ENCODE measurements at places on chromosomes 7 and 10.

DNA sequence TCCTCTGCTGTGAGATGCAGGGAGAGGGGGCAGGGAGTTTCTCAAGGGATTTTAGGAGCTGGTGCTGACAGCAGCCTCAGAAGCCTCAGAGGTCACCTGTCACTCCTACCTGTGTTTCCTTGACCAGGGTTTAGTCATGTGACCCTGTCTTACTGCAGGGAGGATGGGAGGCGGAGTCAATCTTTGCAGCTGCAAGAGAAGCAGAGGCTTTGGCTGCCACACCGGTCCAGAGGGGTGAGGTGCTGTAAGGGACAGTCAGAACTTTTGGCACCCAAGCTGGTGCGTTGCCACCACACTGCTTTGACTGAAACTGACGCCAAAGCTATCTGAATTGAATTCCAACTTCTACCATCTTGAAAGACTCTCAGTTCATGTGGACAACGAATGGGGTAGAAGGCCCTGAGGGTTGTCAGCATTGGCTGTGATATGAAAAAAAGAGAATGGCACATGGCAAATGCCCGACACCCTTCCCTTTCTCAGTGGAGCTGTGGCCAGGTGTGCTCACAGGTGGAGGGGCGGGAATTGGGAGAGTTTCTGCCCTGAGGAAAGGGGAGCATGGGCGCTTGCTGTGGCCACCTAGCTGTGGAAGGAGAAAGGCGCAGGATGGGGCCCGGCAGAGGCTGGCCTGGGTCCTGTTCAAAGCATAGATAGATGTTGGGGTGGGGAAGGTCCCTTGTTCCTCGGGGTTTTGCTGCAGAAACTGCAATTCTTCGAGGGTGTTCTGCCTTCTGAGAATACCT is 69.3 kb downstream of the ARHGAP22 start:
- no peak for DNase-seq

DNA sequence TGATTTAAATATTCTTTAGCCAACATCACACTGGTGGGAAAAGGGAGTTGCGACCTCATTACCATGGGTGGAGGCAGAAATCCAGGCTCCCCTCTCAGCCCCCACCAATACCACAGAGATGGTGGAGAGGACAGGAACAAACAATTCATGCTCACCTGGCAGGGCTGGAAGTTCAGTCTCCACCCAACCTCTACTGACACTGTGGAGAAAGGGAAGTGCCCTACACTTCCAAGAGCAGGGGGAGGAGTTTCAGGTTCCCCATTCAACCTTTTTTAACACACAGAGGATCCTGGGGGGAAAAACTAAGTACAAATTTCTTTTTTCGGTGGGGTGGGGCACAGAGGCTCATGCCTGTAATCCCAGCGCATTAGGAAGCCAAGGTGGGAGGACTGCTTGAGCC is 210.1 kb upstream of the KCTD7 start:
- no peak for DNase-seq

DNA sequence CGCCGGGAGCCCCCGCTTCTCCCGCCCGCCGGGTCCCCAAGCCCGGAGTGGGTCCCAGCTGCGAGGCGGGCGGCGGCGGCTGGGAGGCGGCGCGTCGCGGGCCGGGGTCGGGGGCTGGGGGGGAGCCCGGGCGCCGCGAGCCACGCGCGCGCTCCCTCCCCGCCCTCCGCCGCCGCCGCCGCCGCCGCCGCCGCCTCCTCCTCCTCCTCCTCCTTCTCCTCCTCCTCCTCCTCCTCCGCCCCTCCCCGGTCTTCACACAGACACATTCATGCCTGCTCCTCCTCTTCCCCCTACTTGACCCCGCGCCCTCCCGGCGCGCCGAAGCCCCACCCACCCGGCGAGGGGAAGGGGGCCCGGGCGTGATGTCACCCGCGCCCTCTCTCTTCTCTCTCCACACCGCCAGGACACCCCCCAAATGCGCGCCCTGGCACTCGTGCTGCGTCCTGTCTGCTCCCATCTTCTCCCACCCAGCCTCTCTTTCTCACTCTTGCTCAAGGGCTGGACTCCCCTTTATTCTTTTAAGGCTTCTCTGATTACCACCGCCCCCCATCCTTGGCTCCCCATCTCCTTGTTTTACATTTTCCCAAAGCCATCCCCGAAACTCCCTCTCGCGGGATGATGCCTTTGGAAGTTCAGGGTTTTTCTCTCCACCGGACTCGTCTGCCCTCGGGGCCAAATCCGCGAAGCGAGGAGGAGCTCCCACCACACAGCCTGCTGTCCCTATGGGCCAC is 967 bp upstream of the GLI3 start:
- no peak for DNase-seq

DNA sequence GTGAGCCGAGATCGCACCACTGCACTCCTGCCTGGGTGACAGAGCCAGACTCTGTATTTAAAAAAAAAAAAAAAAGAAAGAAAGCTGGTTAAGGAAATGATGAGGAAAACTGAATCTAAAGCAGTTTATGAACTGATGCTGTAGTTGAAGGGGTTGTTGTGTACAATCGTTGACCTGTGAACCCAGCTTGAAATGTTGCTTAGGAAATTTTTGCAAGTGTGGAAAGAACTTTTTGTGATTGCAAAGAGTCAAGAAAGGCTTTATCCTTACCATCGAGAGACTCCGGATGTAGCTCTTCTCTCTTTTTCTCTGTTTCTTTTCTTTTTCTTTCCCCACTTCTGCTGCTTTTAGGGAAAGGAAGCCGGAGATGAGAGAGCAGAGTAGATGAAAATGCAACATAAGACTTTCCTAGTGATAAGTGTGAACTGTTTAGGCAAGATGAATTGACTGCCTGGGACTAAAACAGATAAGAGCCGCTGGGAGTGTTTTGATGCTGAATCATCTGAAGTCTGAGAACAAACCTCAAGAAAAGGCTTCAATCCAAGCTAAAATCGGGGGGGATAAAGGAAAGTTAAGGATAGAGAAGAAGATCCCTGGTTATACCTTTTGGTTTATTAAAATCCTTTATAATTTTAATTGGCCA is 69.0 kb downstream of the TAF3 start:
- DNase-seq: no peak

- DNase-seq: no peak
These were observed 7.4 kb downstream of the ADCYAP1R1 start for GRCh38 chr7:31059551-31059950.

- DNase-seq: no peak
These were observed 53.5 kb downstream of the VOPP1 start for GRCh38 chr7:55518836-55519235.

DNA sequence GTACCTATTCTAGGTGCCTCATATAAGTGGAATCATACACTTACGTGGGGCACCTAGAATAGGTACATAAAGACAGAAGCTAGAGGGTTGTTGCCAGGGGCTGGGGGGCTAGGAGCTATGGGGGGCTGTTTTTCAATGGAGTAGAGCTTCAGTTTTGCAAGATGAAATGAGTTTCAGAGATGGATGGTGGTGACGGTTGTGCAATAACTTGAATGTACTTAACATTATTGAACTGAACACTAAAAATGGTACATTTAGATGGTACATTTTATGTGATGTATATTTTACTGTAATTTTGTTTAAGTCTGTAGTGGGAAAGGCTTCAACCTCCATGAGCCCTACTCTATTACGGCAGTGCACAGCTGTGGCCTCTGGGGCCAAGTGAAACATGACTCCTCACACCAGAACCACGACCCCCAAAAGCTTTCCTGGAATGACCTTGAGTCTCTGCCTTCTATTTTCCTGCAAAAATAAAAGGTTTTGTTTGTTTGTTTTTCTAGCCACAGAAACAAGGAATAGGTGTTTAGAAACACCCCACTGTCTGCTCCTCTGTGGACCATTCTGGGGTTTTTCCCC is 147.3 kb upstream of the PLXNA4 start:
- DNase-seq: no peak

DNA sequence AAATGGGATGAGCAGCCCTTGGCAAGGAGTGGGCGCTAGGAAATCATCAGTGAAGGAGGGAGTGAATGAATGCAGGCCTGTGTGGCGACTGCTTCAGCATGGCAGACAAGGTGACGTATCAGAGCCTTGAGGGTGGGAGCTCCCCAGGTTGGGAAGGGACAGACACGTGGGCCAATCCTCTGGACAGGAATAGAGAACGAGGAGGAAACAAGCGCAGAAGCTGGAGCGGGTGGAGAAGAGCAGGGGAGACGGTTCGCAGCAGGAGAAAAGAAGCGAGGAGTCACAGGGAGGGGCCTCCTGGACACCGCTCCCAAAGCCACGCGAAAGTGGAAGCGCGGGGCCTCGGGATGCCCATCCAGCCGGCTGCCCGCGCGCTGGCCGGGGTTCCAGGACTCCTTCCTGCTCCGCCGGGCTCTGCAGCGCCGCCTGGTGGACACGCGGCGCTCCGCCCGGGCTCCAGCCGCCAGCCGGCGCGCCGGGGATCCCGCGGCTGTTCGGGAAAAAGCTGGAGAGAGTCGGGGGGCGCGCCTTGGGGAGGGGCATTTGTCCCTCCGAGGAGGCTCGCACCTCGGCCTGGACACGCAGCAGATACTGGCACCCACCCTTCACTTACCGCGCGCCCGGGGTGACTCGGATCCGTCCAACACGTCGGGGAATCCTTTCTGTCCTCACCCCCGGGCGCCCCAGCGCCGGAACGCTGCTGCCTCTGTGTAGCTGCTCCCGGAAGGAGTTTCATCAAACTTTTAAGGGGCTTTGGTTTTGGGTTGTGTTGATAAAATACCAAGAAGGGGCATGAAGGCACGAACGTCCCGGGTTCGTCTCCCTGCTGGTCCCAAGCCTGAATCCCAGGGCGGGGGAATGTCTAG is 6.3 kb downstream of the ZNF503 start:
- DNase-seq: no peak

- no peak for DNase-seq
These were observed 374.9 kb downstream of the SORCS1 start for GRCh38 chr10:106789623-106790022.

GRCh38 chr7:123871998-123872867 is 27.3 kb downstream of the HYAL4 start:
- DNase-seq: no peak

DNA sequence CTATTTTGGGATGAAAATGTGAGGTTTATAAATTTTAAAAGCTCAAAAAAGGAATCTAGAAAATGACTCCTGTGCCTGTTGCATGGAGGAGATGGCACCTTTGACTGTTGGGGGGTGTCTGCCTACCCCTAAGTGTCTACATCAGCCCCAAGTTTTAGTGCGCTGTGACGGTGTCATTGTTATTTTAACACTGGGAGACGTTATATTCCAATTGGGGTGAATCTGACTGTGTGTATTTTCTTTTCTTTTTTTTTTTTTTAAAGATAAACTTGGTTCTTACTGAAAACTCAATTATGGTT is 517 bp downstream of the SRGN start:
- DNase-seq: no peak

All from activated CD4-positive, alpha-beta T cell treated with anti-CD3 and anti-CD28 coated beads for 1 hour (primary cell).